ENCODE measurements at places on chromosomes 11 and 22.

GRCh38 chr22:49444781-49445180 is 382.9 kb downstream of the BRD1 start:
- DNase-seq, result no peak

GRCh38 chr11:9827708-9828107 is 163.8 kb downstream of the SWAP70 start:
- DNase-seq, result no peak

DNA sequence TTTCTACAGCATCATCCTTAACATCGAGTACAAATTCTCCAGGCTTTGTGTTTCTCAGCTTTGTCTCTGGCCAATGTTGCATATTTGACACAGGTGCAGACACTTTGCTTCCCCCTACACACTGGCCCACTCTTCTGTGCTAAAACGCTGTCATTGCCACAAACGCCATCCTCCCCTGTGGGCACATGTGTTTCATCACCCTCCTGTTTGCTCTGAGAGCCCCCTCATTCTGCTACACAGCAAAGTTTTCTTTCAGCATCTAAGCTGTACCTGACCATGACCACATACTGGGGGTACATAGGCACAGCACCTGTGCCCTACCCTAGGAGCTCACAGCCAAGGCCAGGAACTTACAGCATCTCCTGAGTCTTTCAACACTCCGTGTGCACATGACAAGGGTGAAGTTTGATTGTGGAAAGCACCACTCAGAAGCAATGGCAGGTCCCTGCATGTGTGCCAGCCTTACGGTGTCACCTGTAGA is 7.9 kb upstream of the IGLL5 start:
- no peak for DNase-seq

GRCh38 chr11:35377262-35377661 is 42.1 kb downstream of the SLC1A2 start:
- DNase-seq, result no peak

DNA sequence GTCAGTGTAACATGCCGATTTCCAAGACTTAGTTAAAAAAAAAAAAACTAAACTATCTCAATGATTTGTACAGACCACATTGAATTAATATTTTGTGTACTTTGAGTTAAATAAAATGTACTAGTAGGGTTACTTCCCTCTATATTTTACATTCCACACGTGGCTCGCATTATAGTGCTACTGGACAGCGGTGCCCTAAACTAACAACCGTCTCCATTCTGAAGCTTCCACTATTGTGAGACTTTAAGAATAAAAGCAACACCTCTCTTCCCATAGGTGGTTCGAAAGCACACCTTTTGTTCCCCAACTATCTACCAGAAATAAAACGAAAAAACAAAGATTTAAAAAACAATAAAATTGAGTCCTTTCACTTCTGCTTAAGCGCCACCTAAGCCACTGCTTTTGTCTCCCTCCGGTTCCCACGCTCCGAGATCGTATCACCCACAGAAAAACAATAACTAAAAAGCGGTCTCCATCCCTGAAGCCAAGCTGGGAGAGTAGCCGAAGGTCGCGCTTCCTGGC is 380 bp upstream of the TTC17 start:
- no peak for DNase-seq

GRCh38 chr22:46966846-46967245 is 204.4 kb downstream of the TBC1D22A start:
- no peak for DNase-seq

- no peak for DNase-seq
Observed at GRCh38 chr11:73576185-73576614, 21.7 kb downstream of the FAM168A start.

- peak; percentile 38 for DNase-seq
Observed at GRCh38 chr11:5600374-5600851, 4.0 kb downstream of the TRIM6 start.

All from stimulated activated CD4-positive, alpha-beta T cell treated with anti-CD3 and anti-CD28 coated beads, TNF-alpha, amount 100 ng/mL, for 48 hours (primary cell).